Activated effector memory CD4-positive, alpha-beta T cell treated with Interleukin-2 at 50 U/mL for 16 hours (primary cell): ENCODE measurements at places on chromosomes 5 and 9.

DNA sequence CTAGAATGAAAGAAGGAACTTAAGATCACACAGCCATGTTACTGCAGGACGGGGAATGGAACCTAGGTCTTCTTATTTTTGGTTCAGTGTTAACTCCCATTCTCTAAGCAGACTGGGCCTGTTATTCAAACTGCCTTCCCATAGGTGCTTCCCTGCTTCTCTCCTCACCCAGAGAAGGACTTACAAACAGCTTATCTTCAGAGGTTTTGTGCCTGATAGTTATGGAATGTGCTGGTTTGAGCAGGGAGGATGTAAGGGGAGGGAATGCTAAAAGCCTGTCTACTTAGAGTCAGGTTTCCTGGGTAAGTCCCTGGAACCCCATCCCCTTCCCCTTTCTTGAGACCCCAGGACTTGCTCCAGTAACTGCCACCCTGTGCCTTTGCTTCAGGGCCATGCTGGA lies 4.2 kb upstream of the PSMD5 start:
- no peak for DNase-seq

GRCh38 chr9:135144581-135145170 lies 57.2 kb downstream of the OLFM1 start:
- DNase-seq: no peak

GRCh38 chr5:155628346-155628745 lies 614.8 kb downstream of the KIF4B start:
- DNase-seq: no peak

DNA sequence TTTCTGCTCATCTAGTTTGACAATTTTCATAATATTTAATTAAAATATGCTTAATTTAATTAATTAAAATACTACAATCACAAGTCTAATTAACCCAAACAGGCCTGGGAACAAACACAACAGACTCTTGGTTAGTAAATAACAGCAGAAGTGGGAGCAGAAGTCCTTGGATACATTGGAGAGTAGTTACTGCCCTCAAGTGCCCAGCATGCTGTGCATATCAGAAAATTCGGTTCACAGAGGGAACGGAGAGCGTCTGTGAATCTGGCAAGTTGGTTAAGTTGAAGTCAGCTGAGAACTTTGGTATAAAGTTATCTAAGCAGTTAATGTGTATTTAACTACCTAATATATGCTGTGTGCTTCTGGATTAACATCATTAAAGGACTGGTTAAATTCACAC lies 87.0 kb upstream of the ATG10 start:
- no peak for DNase-seq

GRCh38 chr9:10548348-10548747 lies 64.5 kb downstream of the PTPRD start:
- no peak for DNase-seq

- DNase-seq: no peak
Measured at GRCh38 chr9:134349936-134350335, 23.7 kb downstream of the RXRA start.

GRCh38 chr5:66558560-66558959 lies 37.6 kb upstream of the MAST4 start:
- no peak for DNase-seq

- DNase-seq: no peak
Measured at GRCh38 chr9:17068671-17069070, 66.2 kb upstream of the CNTLN start.

DNA sequence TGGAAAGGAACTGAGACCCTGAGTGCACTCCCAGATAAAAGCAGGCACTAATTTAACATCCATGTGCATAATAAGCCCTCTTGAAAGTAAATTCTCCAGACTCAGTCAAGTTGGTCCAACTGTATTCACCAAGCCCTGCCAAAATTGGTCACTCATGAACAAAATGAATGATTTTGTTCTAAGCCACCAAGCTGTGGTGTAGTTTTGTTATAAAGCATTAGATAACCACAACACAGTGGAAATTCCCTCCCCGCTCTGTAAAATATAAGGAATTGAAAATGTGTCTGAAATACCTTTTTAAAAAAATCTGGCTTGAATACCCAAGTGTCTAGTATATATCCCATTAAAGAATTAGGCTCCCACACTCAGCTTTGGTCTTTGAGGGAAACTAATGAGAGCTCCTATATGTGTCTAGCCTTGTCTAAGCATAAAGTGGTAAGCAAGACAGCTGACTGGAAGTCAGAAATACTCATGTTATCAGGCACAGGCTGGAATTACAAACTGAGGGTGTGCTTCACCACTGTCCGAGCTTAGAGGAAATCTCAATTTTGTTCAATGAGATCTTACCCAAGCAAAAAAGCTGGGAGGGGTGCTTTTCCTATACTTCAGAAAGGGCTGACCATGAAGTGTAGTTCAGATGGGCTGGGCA lies 33.2 kb downstream of the IDNK start:
- no peak for DNase-seq

DNA sequence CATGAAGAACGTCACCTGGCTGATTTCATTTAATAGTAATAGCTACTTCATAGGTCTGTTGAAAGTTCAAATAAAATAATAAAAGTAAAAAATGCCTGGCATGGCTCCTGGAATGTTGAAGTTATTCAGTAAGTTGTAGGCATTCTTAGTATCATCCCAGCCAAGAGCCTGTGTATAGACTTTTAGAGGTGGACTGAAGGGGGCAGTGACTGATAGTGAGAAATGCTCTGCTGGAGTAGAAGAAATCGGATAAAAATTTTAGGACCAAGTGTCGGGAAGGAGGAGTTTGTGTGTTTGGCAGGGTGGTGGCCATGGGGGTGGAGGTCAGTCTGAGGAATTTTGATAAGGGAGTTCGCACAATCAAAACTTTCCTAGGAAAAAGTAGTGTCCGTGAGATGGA lies 3.6 kb downstream of the ZFP2 start:
- DNase-seq: no peak

DNA sequence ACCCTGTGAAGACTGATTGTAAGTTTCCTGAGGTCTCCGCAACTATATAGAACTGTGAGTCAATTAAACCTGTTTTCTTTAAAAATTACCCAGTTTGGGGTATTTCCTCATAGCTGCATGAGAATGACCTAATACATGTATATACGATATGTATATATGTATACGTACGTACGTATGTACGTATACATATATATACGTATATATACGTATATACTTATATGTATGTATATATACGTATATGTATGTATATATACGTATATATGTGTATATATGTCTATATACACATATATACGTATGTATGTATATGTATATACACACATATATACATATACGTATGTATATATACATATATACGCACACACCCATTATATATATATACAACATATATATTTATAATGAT lies 1153.0 kb upstream of the CDH18 start:
- no peak for DNase-seq

- no peak for DNase-seq
Measured at GRCh38 chr5:125609011-125609410, 814.2 kb upstream of the GRAMD2B start.

GRCh38 chr9:26856413-26857032 lies 36.1 kb downstream of the CAAP1 start:
- no peak for DNase-seq

GRCh38 chr9:2354216-2354615 lies 267.4 kb upstream of the VLDLR start:
- DNase-seq: no peak

GRCh38 chr5:166909040-166909439 lies 1382.4 kb upstream of the WWC1 start:
- DNase-seq: no peak

DNA sequence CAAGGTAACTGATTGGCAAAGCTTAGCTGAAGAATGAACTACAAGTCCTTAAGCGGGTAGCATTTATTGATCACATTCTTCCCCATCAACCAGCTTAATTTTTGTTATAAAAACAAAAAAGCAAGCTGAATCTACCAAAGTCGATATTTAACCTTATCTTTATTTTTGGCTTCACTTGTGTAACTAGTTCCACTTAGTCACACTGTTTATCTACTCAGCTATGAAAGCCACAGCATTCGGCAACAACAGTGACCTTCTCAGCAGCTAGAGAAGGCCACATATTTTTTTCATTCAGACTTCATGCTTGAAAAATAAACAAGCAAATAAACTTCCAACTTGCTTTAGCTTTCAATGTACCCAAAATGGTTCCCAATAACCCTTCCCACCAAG lies 69.4 kb downstream of the KLHL3 start:
- DNase-seq: no peak

- no peak for DNase-seq
Measured at GRCh38 chr9:21153336-21154017, 11.8 kb upstream of the IFNW1 start.

DNA sequence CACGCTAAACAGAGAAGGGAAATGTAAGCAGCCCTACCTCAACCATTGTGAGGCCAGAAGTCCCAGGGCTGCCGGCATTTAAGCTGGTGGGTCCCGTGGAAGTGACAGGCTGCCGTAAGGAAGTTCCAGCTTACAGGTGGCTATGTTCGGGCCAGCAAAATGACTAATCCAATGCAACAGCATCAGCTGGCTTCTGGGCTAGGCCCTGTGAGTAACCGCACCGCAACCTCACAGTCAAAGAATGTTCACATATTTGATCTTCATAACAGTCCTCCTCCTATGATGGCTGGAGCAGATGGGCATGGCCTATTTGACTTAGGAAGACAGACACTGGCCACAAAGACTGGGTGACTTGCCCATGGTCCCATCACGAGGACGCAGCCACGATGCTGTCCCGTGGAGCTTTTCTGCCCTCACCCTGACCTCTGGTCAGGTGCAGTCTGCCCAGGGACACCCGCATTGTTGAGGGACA lies 88.2 kb downstream of the LIFR start:
- DNase-seq: no peak

DNA sequence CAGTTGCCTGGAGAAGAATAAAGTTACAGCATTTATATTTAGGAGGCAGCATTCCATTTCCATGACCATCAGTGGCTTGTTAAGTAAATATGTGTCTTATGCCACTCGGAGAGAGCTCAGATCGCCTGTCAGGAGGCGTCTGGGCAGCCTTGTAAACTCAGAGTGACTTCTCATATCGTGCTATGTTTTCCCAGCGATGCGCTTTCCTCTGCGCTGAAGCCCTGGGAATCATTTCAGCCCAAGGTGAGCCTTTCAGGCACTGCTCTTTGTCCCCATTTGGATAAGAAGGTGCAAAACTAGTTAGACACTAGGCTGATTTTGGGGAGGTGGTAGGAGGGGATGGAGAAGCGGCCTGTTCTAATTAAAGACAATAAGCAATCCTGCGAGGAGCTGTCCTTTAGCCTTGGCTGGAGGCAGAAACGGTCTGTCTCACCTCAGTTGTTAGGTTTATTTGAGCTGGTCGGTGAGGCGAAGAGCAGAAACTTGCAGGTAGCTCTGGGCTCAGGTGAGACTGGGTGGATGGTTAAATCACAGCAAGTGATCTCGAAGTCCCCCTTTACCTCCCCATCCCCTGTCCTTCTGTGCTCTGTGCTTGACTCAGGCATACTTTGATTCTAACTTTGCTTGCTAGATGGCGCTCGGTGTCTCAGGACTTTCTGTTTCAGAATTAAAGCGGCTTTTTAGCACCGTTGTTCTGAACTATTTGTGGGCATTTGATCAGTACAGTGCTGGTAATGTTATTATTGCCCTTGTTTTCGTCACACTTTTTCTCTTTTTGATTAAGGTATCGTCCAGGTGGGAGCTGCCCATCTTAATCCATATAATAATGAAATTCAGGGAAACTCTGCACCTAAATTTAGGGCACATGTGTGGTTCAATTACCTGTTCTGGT lies 24.6 kb downstream of the NR2F1 start:
- DNase-seq: no peak

DNA sequence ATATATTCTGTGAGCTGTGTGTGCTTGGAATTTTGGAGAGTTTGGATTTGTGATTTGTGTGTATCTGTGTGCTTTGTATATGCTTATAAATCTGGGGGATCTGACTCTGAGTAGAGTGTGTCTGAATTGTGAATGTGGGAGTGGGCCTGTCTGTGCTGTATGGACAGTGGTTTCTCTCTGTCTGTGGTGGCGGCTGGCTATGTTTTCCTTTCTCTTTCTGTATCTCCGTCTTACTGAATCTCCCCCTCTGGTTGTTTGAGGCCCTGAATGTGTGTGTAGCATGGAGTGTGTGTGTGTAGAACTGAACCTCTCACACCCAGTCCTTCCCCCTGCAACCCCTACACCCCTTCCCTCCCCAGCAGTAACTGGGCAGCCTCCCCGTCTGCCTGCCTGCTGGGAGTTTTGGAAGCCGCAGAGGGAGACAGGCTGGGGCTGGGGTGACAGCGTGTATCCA lies 4.7 kb downstream of the CXXC5 start:
- DNase-seq: no peak

DNA sequence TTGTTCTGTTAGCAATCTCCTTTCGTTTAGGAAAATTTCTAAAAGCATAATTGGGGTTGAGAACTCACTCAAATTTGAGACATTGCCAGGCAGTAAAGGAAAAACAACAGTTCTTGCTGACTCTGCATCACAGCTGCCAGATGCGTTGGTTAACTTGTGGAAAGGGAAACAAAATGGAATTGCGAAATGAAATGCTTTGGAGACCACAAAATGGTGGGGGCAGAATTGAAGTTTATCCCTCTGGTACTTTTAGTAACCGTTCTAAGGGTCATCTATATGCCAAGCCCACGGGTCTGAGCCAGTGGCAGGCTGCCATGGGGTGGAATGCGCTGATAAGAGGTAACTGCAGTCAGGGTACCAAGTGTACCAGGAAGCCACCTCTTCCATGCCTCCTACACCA lies 28.6 kb upstream of the SELENOP start:
- DNase-seq: no peak

- DNase-seq: no peak
Measured at GRCh38 chr5:67120032-67120431, 76.6 kb downstream of the CD180 start.

- DNase-seq: no peak
Measured at GRCh38 chr9:75845806-75846205, 44.7 kb upstream of the PCSK5 start.

DNA sequence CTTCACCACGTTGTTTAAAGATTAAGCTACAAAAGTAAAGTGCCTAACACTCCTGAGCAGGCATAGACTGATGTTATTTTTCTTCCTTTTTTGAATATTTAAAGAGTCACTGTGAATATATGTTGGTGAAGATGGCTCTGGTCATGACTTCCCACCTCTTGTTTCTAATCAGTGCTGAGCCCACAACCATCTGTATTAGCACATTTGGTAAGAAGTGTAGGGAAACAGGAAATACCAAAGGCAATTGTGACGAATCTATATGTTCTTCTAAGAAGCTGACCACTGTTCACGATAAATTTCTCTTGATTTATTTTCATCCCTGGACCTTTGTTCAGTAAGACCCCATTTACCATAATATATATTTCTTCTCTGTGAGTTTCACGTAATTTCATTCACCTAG lies 108.3 kb upstream of the PCA3 start:
- DNase-seq: no peak
